Dermis blood vessel endothelial cell (primary cell): ENCODE measurements at places on chromosomes 7 and 10. TPM values are rescaled to one million over a fixed set of nuclear protein-coding genes. Genes with fewer than 3 reads are reported as not detected.

- DNase-seq = no peak
Observed at GRCh38 chr10:5618042-5618441, 48.4 kb downstream of the ASB13 start.

GRCh38 chr10:79422178-79422892, 23.1 kb downstream of the ZCCHC24 start:
- DNase-seq = no peak

- peak; percentile 98 for DNase-seq
Observed at GRCh38 chr10:79084012-79084971, 15.5 kb downstream of the ZMIZ1 start.

The KLF14 gene
- under 0.01 TPM in 1 of 2 replicates, not detected in the other for total RNA-seq

DNA sequence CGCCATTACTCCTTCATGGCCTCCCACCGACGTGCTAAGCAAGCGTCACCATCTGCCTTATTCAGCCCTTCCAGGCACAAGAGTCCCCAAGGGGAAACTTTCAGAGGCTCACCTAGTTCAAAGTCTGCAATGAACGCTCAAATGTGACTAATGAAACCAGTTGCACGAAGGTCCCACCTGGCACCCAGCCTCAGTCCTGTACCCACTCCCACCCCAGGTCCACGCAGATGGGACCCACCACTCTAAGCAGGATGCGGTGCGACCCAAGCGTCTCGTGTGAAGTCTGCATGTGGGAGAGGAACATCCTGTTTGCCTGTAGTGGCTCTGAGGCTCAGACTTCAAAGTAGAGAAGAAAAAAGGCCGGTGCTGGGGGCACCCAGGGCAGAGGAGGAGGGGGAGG, 40.3 kb downstream of the RGS10 start:
- no peak for DNase-seq
